ENCODE measurements at places on chromosomes 2 and 18. TPM values are rescaled to one million over a fixed set of nuclear protein-coding genes. Genes with fewer than 3 reads are reported as not detected.

GRCh38 chr2:109317471-109318095 is 188.6 kb downstream of the SH3RF3 start:
- DNase-seq, result no peak

DNA sequence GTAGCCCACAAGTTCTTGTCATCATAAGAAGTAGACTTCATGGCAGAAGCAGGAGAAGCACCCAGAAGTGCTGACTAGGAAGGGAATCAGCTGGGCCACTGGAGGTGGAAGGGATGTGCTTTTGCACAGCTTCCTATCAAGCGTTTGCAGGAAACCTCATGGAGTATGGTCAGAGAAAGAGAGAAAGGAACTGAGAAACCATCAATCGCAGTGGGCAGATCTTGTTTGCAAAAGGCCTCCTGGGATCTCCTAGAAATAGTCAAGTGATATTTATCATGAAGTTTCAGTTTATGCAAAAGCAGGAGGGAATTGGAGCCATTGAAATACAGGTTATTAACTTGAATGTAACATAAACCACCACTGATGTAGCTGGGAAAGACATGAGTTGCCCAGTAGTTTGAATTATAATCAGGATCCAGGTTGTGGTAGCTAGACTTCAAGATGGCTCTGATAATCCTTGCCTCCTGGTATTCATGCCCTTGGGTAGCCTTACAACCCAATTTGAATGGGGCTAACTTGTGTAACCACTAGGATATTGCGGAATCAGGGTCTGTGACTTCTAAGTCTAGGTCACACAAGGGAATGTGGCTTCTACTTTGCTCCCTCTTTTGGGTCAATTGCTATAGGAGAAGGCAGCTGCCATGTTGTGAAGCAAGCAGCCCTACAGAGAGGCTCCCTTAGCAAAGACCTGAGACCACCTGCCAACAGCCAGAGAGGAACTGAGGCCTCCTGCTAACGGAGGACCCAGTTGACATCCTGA is 69.8 kb upstream of the TCF4 start:
- no peak for DNase-seq

CXXC1 gene
- total RNA-seq, result 31.2 TPM

GRCh38 chr2:161131804-161132203 is 28.4 kb upstream of the TANK start:
- DNase-seq, result no peak

CRYBA2 gene
- not detected for total RNA-seq

QPCT gene
- total RNA-seq, result 10.4 TPM

CRYGD gene
- total RNA-seq, result 0.83 TPM

ATP8B1 gene
- total RNA-seq, result 12.0 TPM

DNA sequence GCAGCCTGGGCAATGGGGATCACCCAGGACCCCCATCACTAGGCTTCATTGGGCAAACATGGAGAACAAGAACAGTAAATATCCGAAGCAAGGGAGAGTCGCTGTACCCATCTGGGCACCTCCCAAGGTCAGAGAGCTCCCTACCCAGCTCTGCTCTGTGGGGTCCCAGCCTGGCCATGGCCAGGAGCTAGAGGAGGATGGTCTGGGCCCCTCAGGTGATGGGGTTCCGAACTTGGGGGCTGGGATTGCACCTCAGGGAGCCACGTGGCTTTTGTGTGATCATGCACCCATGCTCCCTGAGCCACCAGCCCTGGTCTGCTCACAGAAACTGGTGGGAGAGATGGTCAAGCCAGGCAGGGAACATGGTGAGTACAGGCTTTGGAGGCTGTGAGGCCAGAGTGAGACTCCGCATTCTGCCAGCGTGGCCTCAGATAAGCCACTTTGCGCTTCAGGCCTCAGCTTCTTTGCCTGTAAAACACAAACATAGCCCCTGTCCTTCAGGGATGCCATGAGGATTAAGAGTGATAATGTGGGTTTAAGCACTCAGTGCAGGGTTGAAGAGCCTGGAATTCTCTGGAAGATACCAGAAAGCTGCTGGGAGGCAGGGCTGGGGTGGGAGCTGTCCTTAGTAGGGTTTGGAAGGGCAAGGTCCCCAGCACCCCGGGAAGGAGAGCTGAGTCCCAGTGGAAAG is 3.0 kb upstream of the NMUR1 start:
- DNase-seq, result no peak

DNA sequence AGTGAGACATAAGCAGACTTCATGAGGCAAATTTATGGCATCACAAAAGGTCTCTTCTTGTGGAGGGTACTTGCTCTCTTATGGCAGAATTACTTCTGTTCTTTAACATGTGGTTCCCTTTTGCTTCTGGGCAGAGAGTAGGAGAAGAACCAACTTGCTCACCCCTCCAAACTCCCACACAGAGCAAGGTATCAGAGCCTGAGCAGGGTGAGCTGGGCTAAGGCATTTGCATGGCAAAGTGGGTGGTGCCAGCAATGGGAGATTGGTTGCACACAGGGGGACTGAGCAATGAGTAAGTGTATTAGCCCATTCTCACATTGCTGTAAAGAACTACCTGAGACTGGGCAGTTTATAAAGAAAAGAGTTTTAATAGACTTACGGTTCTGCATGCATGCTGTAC is 64.2 kb upstream of the ITGB6 start:
- DNase-seq, result no peak

LIPG gene
- total RNA-seq, result 4.2 TPM

Data from spinal cord (tissue), 10 donors.